A549 treated with AZD2906 at 1 μM for 4 hours (cell line): ENCODE measurements at places on chromosomes 12 and 14. TPM values are rescaled to one million over a fixed set of nuclear protein-coding genes. Genes with fewer than 3 reads are reported as not detected.

TCL1B gene
- not detected in 5 replicates for total RNA-seq

MYO1A gene
- 0.10 to 0.34 TPM (median 0.29 TPM) in 5 replicates for total RNA-seq

THTPA gene
- total RNA-seq = 12.3 to 15.0 TPM (median 12.8 TPM) in 5 replicates

ALDH2 gene
- total RNA-seq = 71.0 to 93.5 TPM (median 89.7 TPM) in 5 replicates

CD4 gene
- 0.01 to 0.06 TPM in 2 of 5 replicates, not detected in the others for total RNA-seq

SLCO1B1 gene
- total RNA-seq = 0.28 to 0.45 TPM (median 0.35 TPM) in 5 replicates

RNU4-1 gene
- 97.7 TPM in 1 of 5 replicates, not detected in the others for total RNA-seq

FGF23 gene
- not detected in 5 replicates for total RNA-seq

RAB35 gene
- total RNA-seq = 76.5 to 86.6 TPM (median 83.3 TPM) in 5 replicates

NYNRIN gene
- total RNA-seq = 0.31 to 0.44 TPM (median 0.41 TPM) in 5 replicates

BMP4 gene
- total RNA-seq = 2.3 to 3.0 TPM (median 2.4 TPM) in 5 replicates

NXPH4 gene
- 3.8 to 5.8 TPM (median 5.6 TPM) in 5 replicates for total RNA-seq

SLC39A5 gene
- 0.05 to 0.08 TPM in 2 of 5 replicates, not detected in the others for total RNA-seq

DAAM1 gene
- 9.2 to 15.4 TPM (median 10.3 TPM) in 5 replicates for total RNA-seq

NEUROD4 gene
- total RNA-seq = not detected in 5 replicates

ACRBP gene
- total RNA-seq = 0.13 to 0.28 TPM (median 0.17 TPM) in 3 of 5 replicates, not detected in the others

EPS8 gene
- 44.2 to 58.1 TPM (median 51.8 TPM) in 5 replicates for total RNA-seq

CTSG gene
- not detected in 5 replicates for total RNA-seq

KRT4 gene
- total RNA-seq = 2.1 to 3.6 TPM (median 2.7 TPM) in 5 replicates

TFCP2 gene
- 17.9 to 19.3 TPM (median 18.7 TPM) in 5 replicates for total RNA-seq

SCNN1A gene
- total RNA-seq = 23.1 to 30.7 TPM (median 28.9 TPM) in 5 replicates

PIWIL1 gene
- total RNA-seq = 0.05 to 0.14 TPM in 2 of 5 replicates, not detected in the others

CLEC1B gene
- total RNA-seq = not detected in 5 replicates

ARHGEF40 gene
- total RNA-seq = 7.0 to 10.6 TPM (median 8.9 TPM) in 5 replicates

ANAPC7 gene
- 46.4 to 54.7 TPM (median 49.7 TPM) in 5 replicates for total RNA-seq

TSPAN19 gene
- 0.02 to 0.06 TPM in 2 of 5 replicates, not detected in the others for total RNA-seq

BCL11B gene
- total RNA-seq = 0.23 to 0.34 TPM (median 0.26 TPM) in 5 replicates

CNIH1 gene
- total RNA-seq = 241 to 328 TPM (median 247 TPM) in 5 replicates

DBX2 gene
- total RNA-seq = not detected in 5 replicates

TSPAN9 gene
- total RNA-seq = 42.3 to 58.5 TPM (median 53.0 TPM) in 5 replicates

NPAS3 gene
- not detected in 5 replicates for total RNA-seq

HHIPL1 gene
- 0.21 to 0.28 TPM (median 0.24 TPM) in 5 replicates for total RNA-seq

SERPINA12 gene
- total RNA-seq = 0.08 TPM in 1 of 5 replicates, not detected in the others

PTPRO gene
- 0.03 to 0.07 TPM (median 0.05 TPM) in 5 replicates for total RNA-seq

ZBTB42 gene
- total RNA-seq = 2.4 to 3.3 TPM (median 3.0 TPM) in 5 replicates

RASSF9 gene
- total RNA-seq = 0.90 to 1.4 TPM (median 1.2 TPM) in 5 replicates

KRT6A gene
- total RNA-seq = 10.0 to 14.8 TPM (median 12.1 TPM) in 5 replicates

VRK1 gene
- total RNA-seq = 21.9 to 45.7 TPM (median 24.4 TPM) in 5 replicates

SYT1 gene
- 4.3 to 6.1 TPM (median 5.1 TPM) in 5 replicates for total RNA-seq

TAS2R50 gene
- total RNA-seq = not detected in 5 replicates

VRTN gene
- 0.02 to 0.03 TPM in 2 of 5 replicates, not detected in the others for total RNA-seq

NFE2 gene
- 0.03 to 0.08 TPM (median 0.07 TPM) in 4 of 5 replicates, not detected in the other for total RNA-seq
